ENCODE measurements at places on chromosomes 3 and 15.

DNA sequence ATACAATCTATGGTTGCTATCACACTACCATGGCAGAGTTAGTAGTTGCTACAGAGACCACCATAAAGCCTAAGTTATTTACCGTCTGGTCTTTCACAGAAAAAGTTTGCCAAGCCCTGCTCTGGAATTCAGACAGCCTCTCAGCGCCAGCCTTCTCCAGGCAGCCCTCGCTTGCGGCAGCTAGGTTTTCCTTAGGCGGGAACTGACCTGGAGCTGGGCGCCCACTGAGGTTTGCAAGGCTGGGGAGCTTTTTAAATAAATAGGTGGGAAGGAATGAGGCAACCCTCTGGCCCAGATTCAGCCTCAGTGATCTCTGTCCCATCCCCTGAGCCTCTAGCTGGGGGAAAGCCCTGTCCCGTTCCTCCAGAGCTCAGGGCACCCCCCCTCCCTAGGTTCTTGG, 1.2 kb downstream of the CTSH start:
- DNase-seq = no peak

GRCh38 chr15:95944193-95944592, 386.3 kb upstream of the NR2F2 start:
- DNase-seq = no peak

- DNase-seq = no peak
Measured at GRCh38 chr3:27209617-27210264, 159.4 kb downstream of the NEK10 start.

DNA sequence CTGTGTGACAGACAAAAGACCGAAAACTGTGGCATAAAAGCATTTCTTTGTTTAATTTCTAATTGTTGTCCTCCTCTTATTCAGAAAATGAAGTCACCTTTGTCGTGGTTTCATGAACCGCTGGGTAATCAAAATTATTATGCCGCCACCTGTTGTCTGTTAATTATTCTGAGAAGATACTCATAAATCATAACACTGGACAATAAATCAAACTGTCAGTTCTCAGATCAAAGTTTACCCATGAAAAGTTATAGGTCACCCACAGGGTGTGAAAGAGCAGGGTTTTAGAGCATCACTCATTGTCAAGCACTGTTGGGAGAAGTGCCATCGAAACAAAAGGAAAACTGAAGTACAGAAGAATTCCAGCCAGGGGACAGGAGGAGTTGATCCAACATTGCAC, 474.3 kb downstream of the NR2F2 start:
- no peak for DNase-seq

- no peak for DNase-seq
Measured at GRCh38 chr3:138049157-138049919, 39.4 kb downstream of the CLDN18 start.

DNA sequence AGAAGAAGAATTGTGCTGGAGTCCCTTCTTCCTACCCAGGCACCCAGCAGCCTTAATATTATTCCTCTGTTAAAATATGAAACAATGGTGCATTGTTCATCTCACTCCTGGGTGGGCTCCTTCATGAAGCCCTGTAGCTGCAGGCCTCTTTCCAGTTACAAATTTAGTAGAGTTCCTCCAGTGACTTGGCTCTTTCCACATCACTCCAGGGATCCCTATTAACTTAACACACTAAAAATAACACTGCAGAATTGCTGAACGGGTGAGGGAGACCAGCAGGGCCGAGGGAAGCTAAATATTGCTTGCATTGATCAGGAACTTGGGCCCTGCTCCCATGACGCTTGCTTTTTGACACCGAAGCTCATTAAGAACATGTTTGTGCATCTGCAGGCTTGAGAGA, 142.3 kb downstream of the PDCD6IP start:
- no peak for DNase-seq

DNA sequence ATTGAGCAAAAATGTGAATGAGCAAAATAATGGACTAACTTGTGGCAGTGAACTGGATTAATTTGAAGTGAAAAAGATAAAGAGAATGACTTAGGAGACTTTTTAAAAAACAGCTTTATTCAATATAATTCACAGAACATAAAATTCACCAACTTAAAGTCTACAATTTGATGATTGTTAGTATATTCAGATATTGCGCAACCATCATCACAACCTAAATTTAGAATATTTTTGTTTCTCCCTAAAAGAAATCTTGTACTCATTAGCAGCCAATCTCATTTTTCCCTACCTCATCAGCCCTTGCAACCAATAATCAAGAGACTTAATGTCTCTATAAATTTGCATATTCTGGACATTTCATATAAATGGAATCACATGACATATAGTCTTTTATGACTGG, 496.5 kb downstream of the IGSF11 start:
- DNase-seq = no peak

DNA sequence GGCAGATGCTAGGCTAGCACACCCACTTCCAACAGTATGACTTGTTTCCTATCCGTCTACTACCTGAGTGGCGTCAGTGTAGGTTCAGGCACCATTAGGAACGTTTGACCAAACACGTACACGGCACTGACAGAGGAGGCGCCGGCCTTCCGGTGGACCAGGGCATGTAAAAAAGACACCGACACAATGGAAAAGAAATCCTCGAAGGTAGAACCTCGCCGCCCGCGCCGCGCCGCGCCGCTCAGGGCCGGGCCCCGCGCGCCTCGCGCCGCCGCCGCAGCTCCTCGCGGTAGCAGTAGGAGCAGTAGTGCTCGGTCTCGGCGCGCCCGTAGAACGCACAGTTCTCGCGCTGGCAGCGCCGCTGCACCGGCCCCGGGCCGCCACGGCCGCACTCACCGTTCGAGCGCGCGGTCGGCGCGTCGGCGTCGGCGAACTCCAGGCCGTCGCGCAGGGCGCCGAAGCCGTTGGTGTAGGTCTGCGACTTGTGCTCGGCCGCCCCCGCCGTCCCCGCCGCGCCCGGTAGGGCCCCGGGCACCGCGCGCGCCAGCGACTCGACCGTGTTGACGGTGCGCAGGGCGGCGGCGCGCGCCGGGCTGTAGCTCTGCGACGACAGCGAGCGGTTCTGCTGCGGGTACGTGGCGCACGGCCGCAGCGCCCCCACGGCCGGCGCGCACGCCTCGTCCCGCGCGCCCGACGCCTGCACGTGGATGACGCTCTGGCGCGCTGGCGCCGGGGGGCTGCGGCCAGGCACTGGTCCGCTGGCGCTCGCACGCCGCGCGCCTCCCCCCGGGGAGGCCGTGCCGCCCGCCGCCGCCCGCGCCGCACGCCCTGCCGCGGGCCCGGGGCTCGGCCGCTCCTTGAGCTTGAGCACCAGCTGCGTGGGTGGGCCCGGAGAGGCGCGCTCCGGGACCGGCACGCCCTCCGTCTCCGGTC, 156.7 kb downstream of the KLF13 start:
- DNase-seq = peak; percentile 39

DNA sequence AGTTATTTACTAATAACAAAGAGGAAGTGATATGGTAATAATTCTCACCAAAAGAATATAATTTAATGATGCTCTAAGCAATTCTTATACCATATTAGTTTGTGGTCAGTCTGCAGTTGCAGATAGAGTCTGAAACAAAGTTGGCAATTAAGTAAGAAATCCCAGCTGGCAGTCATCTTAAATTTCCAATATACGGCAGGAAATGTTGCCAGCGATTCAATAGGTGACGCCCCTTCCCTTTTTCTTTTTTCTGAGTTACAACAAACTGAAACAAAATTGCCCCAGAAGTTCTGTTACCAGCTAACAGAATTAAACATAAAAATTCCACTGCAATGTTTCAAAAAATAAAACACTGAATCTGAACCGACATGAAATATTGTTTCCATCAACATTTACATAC, 26.7 kb downstream of the LRRFIP2 start:
- DNase-seq = no peak

GRCh38 chr15:98513428-98513986, 134.8 kb upstream of the IGF1R start:
- no peak for DNase-seq

- DNase-seq = no peak
Measured at GRCh38 chr3:12416731-12417130, 67.5 kb upstream of the TSEN2 start.

GRCh38 chr3:21705769-21706168, 45.2 kb downstream of the ZNF385D start:
- DNase-seq = no peak

DNA sequence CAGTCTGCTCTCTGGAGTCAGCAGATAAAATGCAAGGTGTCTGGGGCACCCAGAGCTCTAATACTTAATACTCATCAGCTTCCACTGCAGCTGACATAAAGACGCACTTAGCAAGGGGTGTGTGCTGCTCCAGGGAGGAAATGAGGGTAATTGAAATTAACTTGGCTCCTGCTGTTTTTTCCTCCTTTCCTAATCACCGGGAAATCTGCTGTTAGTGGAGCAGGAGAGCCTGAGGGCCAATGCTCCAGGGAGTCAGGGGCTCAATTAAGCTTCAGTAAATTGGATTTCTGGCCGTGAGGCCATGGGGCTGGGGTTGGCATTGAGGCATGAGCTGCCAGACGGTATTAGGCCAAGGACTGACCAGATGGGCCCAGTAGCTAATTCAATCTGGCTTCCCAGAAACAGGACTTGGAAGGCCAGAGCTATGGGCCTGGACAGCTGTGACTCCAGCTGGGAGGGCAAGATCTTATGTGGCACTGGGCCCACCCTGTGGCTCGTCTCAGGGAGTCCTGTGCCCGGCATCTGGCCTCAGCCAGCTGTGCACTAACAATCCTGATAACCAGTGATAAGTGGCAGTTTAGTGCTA, 30.7 kb upstream of the CHRNB4 start:
- no peak for DNase-seq

- DNase-seq = peak; percentile 72
Measured at GRCh38 chr3:46947981-46948791, 28.4 kb downstream of the CCDC12 start.

DNA sequence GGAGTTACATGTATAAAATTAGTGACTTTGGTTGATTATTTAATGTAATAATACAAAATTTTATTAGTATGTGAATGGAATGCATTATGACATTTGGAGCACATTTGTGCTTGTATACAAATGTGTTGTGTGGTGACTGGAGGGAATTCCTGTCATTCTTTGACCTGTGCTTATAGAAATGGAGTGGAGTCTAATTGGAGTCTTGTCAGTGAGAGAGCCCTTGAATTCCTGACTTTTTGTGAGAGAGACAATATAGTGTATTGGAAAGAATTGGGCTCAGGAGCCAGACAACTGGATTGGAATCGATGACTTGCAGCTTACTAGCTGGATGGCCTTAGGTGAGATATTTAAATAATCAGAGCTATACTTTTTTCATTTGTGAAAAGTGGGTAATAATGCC, 9.4 kb downstream of the TCF12 start:
- peak; percentile 42 for DNase-seq

GRCh38 chr3:54818942-54819341, 108.9 kb downstream of the LRTM1 start:
- DNase-seq = no peak

DNA sequence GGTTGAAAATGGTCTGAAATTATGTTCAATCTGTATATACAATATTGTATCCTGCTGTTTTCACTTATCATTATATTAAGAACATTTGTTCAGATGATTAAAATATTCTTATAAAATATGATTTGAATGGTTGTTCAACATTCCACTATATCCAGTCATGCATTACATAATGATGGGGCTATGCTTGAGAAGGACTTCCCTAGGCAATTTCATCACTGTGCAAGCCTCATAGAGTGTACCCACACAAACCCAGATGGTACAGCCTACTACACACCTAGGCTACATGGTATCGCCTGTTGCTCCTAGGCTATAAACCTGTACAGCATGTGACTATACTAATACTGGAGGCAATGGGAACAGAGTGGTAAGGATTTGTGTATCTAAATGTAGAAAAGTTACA, 30.5 kb downstream of the SLC7A14 start:
- DNase-seq = no peak

- DNase-seq = no peak
Measured at GRCh38 chr3:49900491-49901153, 3.1 kb downstream of the MST1R start.
